Hematopoietic multipotent progenitor cell treated with erythropoietin and hydrocortisone succinate and interleukin-3 and kit ligand, for 15 days (in vitro differentiated cells): ENCODE measurements at places on chromosomes 4 and X.

DNA sequence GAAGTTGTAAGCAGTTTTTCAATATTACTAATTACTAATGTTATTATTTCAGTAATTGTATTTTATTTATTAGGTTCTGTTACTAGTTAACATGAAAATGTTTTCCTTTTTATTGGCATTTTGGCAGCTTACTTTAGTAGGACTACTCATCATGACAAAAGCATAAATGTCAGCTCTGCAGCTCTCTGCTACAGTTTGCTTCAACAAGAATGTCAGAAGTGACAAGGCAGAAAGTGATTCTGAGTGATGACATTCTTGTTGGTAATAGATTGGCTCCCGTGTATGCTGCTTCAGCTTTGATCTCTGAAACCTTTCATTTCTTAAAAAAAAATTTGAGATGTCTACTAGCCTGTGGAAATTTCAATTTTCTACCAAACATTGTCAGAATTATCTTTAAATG is 1193.9 kb downstream of the FSTL5 start:
- no peak for DNase-seq

- no peak for DNase-seq
Observed at GRCh38 chr4:160819791-160820190, 1344.0 kb downstream of the FSTL5 start.

- peak; percentile 43 for DNase-seq
Observed at GRCh38 chr4:42282081-42282901, 115.0 kb upstream of the SHISA3 start.

DNA sequence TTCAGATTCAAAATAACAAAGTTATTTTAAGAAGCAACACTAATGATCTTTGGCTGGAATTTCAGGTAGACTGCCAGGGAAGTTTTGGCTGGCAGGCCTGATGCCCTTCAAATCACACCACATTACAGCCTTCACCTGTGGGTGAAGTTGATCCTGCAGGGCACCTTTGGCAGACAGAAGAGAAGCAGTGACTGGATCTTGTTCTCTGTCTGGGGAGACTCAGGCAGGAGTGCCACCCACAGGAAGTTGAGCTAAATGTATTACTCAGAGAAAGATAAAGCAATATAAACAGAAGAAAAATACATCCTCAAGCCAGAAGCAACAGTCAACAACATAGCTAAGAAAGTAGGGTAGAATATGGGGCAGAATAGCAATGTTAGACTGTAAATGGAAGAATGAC is 12.8 kb upstream of the CFAP299 start:
- DNase-seq = no peak

DNA sequence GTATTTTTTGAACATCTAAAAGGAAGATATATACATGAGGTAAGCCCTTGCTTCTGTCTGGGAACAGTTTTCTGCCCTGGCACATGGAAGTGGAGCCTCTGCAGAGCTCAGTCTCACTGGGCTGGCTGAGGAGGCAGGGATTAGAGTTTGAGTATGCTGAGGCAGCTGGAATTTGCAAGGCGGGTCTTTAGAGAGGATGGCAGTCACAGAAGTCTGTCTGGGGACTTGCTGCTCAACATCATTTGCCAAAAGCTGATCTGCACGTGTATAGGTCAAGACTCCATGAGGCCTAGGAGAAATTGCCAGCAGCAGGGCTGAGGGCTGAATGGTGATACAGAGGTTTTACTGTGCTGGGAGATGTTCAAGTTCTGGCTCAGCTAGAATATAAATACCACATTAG is 163.6 kb upstream of the ANK2 start:
- no peak for DNase-seq

- no peak for DNase-seq
Observed at GRCh38 chrX:20412871-20413486, 146.3 kb upstream of the RPS6KA3 start.

DNA sequence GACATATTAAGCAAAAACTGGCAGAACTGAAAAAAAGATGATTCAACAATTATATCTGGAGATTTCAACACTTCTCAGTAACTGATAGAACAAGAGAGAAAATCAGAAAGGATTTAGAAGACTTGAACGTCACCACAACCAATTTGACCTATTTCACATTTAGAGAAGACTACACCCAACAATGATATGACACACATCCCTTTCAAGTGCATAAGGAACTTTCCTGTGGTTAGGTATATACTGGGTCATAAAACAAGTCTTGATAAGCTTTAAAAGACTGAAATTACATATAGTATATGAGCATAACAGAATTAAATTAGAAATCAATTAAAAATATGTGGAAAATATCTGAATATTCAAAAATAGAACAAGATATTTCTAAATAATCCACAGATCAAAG is 201.2 kb upstream of the HAND2 start:
- no peak for DNase-seq

- no peak for DNase-seq
Observed at GRCh38 chrX:10015723-10016518, 48.8 kb downstream of the CLDN34 start.

DNA sequence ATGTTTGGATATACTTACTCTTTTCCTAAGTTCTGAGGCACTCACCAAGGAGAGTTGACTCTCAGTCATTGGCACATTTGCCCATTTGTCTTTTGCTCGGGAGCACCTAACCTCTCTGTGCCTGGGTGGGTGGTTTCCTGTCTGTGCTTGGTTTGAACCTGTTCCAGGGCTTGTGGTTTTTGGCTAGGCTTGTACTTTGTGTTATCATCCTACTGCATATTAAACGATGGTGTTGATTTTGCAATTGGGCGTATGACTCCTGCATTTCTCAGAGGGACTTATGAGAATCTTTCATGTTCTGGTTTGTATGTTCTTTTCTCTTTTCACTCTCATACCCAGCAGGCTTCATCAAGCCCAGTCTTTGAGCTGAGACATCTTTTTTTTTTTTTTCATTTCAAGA is 161.7 kb downstream of the BTC start:
- DNase-seq = peak; percentile 15

GRCh38 chr4:10354225-10354624 is 103.0 kb downstream of the ZNF518B start:
- DNase-seq = no peak

GRCh38 chrX:150547375-150548115 is 20.9 kb upstream of the MTM1 start:
- no peak for DNase-seq

- no peak for DNase-seq
Observed at GRCh38 chr4:14752341-14753046, 249.8 kb upstream of the CPEB2 start.

- no peak for DNase-seq
Observed at GRCh38 chrX:14359727-14360126, 169.6 kb upstream of the GLRA2 start.

DNA sequence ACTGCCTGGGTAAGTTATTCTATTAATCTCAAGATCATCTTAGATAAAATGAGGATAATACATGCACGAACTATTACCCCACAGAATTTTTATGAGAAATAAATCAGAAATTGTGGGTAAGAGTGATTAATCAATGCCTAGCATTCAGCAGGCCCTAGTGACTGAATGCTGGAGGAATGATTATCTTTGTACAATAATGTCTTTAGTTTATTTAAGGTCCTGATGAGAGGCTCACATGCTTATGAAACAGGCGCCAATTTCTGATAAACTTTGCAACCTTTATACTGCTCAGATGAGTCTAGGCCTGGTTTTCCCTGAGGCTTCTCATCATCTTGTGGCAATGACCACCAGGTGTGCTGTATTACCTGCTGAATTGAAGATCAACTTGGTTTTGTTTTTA is 27.8 kb upstream of the BMP2K start:
- DNase-seq = no peak

- DNase-seq = no peak
Observed at GRCh38 chr4:36385951-36386571, 104.6 kb downstream of the DTHD1 start.

GRCh38 chr4:34293459-34293858 is 1950.9 kb downstream of the ARAP2 start:
- no peak for DNase-seq

GRCh38 chr4:128513664-128514484 is 226.3 kb upstream of the PGRMC2 start:
- DNase-seq = peak; percentile 50

DNA sequence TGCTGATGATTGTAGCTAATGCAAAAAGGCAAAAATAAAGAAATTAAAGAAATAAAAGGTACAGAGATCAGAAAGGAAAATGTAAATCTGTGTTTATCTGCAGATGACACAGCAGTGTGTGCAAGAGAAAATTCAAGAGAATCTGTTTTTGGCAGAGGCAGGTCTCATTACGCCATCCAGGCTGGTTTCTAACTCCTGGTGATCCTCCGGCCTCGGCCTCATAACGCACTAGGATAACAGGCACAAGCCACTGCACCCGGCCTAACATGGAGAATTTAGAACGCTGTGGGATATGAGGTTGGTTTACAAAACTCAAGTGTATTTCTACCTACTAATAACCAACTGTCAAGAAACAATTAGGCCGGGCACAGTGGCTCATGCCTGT is 29.4 kb downstream of the CTBP1 start:
- DNase-seq = no peak

DNA sequence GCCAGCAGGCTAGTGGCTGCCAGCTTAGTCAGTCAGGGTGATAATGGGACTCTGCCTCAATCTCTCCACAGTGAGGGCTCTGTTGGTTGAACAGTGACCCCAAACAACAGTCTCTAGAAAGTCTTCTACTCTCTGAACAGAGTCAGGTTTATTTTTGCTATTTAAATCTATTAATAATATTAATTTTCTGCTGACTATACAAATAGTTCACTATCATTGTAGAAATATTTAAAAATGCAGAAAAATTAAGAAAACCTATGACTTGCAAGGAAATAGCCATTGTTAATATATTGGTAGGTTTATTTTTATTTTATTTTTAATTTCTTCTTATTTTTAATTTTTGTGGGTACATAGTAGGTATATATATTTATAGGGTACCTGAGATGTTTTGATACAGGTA is 67.9 kb upstream of the AADAT start:
- DNase-seq = no peak

DNA sequence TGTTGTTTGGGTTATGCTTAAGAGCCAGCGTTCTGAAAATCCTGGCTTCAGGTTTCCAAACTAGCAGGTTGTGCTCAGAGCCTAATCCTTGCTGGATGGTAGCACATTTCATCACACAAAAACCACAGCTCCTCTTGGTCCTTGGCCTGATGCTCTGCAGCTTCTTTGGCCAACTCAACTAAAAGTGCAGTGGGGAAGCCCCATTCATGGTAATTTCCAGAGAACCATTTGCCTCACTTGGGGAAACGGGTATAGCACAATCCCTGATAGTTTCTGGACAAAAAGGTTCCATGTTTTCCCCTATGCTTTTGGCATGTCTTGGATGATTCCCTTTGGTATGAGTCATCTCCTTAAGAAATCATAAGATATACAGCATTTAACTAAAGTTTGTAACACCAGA is 78.7 kb downstream of the SYNPO2 start:
- DNase-seq = no peak

DNA sequence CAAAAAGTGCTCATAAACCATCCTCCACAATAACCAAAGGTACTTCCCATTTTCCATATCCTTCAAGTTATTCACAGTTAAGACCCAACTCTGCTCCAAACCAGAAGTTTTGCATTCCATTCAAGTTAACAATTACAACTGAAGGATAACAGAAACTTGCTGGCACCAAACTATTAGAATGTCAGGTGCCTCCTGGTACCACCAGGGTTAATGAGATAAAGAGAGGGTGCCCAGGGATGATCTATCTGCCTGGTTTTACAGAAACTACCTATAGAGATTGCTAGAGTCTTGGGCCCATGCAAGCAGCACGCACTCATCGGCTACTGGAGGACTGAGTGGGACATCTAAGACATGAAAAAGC is 114.6 kb downstream of the RBM47 start:
- DNase-seq = no peak
